ENCODE measurements at places on chromosomes 4 and X.

DNA sequence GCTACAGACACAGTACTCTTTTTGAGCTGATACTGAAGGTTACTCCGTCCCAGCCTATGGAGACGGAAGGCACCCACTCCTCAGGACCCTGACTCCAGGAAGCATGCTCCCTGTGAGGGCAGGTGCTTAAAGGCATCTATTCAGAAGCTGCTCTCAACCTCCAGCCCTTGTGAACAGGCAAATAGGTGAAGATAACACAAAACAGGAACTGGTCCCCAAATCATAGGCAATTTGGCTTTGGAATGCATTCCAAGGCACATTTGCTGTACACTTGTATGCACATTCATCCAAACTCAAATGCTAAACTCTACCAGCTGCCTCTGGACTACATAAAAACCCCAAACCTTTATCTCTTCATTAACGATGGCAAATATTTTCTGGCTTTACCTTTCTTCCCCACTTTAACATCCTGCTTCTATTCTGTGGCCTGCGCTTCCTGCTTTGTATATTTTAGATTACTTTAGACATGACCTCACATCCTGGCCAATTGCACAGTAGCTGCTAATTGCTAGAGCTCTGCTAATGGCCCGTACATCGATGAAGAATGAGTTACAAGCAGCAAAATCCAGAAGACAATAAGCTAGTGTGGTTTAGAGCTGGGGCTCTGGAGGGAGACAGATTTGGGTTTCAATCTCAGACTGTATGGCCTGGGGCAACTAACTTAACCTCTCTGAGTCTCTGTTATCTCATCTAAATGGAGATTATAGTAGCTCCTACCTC lies 3.2 kb downstream of the SEL1L3 start:
- peak; percentile 40 for DNase-seq

GRCh38 chr4:145734031-145734430 lies 54.1 kb downstream of the C4orf51 start:
- no peak for DNase-seq

GRCh38 chr4:42555828-42556227 lies 101.1 kb downstream of the ATP8A1 start:
- no peak for DNase-seq

DNA sequence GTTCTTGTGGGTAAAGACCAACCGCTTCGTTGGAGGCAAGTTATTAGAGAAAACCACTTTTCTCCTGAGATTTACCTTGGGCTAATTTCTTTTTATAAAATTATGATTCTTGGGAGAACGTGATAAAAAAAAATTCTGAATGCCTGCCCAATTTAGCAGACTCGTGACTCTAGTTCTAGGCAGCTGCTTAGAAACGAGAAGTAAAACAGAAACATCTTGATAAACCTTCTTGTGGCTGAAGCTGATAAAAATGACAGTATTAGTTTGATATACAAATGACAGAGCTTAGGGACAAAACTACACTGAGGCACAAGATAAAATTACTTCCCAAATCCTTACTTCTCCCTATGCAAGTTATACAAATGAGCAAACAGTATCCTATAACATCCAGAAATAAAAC lies 458.9 kb upstream of the TEX13C start:
- no peak for DNase-seq

DNA sequence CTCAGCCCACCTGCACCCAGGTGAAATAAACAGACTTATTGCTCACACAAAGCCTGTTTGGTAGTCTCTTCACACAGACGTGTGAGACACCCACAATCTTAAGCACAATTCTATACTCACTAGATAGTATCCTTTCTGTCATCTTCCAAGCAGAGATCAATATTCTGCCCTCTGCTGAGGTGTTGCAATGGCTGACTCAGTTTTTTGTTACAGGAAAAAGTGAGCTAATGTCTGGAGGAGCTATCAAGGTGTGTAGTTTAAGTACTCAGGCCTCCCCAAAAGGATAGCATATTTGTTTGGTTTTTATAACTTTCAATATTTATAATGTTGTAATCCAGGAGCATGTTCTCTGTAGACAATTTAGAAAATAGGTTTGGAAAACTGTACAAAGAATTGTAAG lies 775.2 kb upstream of the POU3F4 start:
- DNase-seq = no peak

- no peak for DNase-seq
These were observed 64.6 kb downstream of the ANAPC4 start for GRCh38 chr4:25441519-25442117.

- DNase-seq = no peak
These were observed 116.0 kb downstream of the PTTG2 start for GRCh38 chr4:38076153-38076669.

- no peak for DNase-seq
These were observed 15.3 kb upstream of the PRR27 start for GRCh38 chr4:70138751-70139150.
